ENCODE measurements at places on chromosomes 2 and 18.

DNA sequence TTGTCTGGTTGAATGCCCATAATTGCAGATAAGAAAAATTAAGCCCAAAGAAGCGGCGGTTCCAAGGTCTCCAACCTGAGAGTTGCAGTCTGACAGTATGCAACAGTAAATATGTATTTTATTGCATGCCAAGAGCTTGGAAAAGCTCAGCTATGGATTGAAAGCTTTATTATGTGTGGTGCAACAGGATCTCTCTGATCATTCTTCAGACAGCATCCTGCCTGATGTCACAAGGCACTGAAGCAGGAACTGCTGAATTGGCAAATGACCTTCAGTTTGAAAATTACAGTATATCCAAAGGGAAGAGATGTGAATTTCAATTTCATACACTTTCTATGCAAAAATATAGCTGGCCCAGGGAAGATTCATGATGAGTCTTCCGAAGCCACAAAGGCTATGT, 42.5 kb downstream of the DOCK10 start:
- no peak for DNase-seq

DNA sequence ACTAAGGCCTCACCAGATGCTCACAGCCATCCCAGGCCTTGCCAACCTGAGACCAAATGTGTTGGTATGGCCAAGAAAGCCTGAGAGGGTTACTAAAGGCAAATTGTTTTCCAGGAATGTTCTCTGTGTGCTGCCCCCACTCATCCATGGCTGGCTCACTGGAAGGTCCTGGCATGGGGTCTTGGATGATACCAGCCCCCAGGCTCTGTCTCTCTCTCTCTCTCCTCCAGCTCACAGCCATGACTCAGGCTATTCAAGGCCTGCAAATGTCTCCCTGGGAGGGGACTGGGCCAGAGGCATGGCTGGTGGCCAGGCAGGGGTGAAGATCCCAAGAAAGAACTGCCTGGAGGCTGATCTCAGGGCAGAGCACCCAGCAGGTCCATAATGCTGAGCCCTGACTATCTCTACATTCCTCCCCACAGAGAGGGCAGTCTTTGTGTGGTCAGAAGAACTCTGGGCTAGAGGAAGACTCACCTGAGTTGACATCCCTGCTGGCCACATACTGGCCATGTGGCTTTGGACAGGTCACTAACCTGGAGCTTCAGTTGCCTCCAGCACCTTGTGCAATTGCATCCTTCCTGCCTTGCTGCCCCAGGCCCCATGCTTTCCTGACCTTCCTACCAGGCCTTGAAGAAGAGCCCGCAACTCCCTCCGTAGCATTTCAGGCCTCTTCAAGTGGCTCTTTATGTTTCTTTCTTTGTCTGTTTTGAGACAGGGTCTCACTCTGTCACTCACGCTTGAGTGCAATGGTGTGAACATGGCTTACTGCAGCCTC, 150.4 kb downstream of the ZFP36L2 start:
- DNase-seq, result no peak

GRCh38 chr2:239693330-239693729, 292.5 kb upstream of the HDAC4 start:
- DNase-seq, result no peak

- DNase-seq, result no peak
Measured at GRCh38 chr2:218898109-218898878, 17.6 kb downstream of the WNT10A start.

GRCh38 chr2:166727095-166727494, 161.2 kb upstream of the XIRP2 start:
- no peak for DNase-seq

DNA sequence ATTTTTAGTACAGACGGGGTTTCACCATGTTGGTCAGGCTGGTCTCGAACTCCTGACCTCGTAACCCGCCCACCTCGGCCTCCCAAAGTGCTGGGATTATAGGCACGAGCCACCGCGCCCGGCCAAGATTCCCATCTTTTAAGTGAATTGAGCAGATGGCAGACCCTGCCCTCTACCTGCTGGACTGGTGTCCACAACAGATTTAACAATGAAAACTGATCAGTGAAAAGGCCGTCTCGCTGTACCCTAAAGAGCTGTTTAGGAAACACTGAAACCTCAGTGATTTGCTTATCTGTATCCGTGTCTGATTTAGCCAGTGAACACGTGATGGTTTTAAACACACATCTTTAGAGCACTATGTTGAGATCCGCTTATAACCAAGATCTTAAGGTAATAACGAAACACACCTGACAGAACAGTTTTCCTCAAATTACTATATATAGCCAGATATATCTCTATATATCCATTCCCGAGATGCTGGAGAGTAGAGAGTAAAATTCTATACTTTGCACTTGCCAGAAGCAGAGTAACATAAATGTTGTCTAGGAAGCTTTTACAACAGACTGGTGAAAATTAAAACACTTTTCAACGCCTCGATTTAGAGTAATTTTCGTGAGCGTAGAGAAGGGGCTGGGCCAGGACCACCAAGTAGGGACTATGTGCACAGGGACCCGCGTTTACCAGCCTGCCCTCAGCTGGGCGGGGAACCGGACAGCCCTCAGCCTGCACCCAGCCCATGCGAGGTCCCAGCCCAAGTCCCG, 594 bp downstream of the FAM161A start:
- no peak for DNase-seq

GRCh38 chr2:182064019-182064778, 78.5 kb downstream of the PPP1R1C start:
- no peak for DNase-seq

DNA sequence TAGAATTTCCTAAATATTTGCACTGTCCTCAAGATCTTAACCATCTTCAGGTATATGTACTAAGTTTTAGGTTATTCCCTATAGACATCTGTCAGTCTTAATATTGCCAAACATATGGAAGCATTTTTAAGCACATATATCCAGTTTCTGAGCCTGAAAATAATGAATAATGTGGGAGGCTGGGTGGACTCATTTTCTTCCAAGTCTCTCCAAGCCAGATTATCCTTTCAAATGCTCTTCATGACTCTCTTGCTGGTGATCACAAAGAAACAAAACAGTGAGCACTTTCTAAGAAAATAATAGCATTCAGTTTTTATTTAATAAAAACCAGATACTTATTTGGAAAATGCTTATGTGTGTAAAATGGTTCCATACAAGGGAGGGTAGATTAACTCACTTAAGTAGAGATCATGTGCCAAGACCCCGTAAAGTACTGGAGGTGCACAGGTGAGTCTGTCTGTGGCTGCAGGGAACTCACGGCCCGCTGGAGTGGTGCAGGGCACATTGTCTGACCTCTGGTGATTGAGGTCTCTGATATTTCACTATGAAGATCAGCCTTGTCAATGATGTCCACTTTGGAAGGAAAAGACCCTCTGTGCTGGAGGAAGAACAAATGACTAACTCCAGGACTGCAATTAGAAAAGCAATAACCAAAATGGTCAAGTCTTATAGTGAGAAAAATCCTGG, 161.6 kb downstream of the TMEM18 start:
- no peak for DNase-seq

GRCh38 chr18:4060427-4061281, 394.5 kb downstream of the DLGAP1 start:
- DNase-seq, result no peak

GRCh38 chr18:44580159-44580558, 100.5 kb upstream of the SETBP1 start:
- DNase-seq, result no peak
